ENCODE measurements at places on chromosomes 16 and 17. TPM values are rescaled to one million over a fixed set of nuclear protein-coding genes. Genes with fewer than 3 reads are reported as not detected.

Gene GAS7
- 6.9 TPM for total RNA-seq

Gene SPN
- not detected for total RNA-seq

DNA sequence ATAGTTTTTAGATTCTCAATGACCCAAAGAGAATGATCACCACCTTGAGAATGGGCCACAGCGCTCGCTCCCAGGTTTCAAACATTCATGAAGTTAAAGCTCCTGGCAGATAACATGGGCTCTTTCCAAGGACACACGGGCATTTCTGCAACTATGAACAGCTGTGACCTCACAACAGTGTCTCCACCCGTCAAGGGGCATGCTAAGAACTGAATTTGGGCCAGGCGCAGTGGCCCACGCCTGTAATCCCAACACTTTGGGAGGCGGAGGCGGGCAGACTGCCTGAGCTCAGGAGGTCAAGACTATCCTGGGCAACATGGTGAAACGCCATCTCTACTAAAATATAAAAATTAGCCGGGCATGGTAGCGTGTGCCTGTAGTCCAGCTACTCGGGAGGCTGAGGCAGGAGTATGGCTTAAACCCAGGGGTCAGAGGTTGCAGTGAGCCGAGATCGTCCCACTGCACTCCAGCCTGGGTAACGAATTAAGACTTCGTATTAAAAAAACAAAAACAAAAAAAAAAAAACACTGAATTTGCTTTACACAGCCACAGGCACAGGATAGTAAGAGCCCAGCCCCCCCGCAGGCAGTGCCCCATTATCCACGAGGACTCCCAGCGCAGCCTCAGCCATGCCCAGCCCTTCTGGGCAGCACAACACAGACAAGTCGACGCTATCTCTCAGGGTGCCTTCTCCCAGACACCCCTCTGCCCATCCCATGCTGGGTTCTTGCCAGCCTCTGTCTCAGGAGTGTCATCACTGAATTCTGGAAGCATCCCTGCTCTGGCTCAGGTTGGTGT, 7.2 kb downstream of the USP7 start:
- peak overlapping the region; percentile 57 for H3K27ac ChIP-seq
- DNase-seq: peak; percentile 38
- no peaks in the 10 kb centered on the region for H3K36me3 ChIP-seq
- no peaks in the 10 kb centered on the region for H3K27me3 ChIP-seq

DNA sequence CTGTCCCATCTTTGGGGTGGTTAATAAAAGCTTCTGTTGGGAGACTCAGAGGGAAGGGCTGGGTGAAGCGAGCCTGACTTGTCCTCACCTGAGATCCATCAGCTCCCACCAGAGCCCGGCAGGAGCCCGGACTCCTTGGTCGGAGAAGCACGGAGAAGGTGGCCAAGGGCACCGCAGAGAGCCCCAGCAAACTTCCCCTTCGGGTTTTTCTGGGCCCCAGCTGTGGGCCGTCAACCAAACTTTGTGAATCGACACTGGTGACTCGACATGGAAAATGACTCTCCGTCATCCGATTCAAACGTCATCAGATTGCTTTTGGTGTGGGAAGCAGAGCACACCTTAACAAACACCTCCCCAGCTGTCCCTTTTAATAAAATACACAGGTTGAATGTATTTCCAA, 21.4 kb downstream of the ENPP7 start:
- peak; percentile 68 for DNase-seq
- peaks cover 15% of the 10 kb centered on the region for H3K4me1 ChIP-seq
- peaks cover 2% of the 10 kb centered on the region for H3K36me3 ChIP-seq
- H3K27me3 ChIP-seq: peaks cover 22% of the 10 kb centered on the region
- no peak overlapping the region for H3K4me3 ChIP-seq
- no peak overlapping the region for H3K27ac ChIP-seq

Gene CDH11
- 936 TPM for total RNA-seq

Gene KRTAP16-1
- total RNA-seq: not detected

DNA sequence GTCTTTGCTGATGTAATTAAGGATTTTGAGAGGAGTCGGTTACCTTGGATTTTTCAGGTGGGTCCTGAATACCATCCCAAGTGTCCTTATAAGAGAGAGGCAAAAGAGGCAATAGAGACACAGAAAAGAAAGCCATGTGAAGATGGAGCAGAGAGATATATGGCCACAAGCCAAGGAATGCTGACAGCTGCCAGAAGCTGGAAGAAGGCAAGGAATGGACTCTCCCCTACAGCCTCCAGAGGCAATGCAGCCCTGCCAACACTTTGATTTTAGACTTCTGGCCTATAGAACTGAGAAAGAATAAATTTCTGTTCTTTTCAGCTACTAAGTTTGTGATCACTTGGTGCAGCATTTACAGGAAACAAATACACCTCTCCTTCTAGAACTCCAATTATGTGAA, 8.2 kb upstream of the RNFT1 start:
- H3K4me3 ChIP-seq: no peak overlapping the region
- no peak for DNase-seq
- H3K36me3 ChIP-seq: no peaks in the 10 kb centered on the region
- no peaks in the 10 kb centered on the region for H3K4me1 ChIP-seq

DNA sequence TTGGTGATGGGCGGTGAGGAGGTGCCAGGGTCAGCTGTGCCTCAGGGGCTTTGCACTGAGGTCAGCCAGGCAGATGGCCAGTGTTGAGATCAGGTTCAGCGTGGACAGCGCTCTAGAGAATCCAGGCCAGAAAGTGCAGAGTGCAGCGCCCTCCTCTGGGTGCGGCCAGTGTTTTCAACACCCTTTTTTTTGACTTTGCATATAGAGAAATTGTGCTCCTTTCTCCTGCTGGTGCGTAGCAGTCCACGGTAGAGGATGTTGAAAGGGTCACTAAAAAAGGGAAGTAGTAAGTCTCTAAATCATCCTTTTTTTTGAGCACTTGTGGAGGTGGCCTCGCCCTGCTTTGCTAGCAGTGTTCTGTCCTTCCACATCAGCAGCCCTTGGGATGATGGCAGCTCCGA, 53.9 kb downstream of the BANP start:
- DNase-seq: no peak
- H3K36me3 ChIP-seq: peaks cover 38% of the 10 kb centered on the region
- no peak overlapping the region for H3K27ac ChIP-seq
- H3K4me3 ChIP-seq: no peak overlapping the region
- peaks cover 3% of the 10 kb centered on the region for H3K4me1 ChIP-seq
- no peaks in the 10 kb centered on the region for H3K27me3 ChIP-seq

Gene TPSG1
- total RNA-seq: not detected

DNA sequence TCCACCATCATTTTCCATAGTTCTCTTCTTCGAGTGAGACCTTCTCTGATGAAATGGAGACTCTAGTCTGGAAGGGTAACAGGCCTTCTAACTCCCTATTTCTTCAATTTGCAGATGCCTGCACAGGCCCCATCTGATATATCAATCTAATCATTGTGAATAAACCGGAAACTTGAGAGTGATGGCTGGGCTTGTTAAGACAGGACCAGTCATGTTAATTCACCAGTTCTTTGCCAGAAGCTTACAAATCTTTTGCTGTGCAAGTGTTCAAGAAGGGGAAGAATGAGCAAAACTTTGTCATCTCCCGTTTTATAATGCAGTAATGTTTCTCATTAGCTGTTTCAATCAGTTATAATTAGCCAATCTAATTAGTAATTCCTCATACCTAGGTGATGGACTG, 1561.3 kb upstream of the GOT2 start:
- no peaks in the 10 kb centered on the region for H3K27me3 ChIP-seq
- no peaks in the 10 kb centered on the region for H3K4me1 ChIP-seq
- no peak for DNase-seq
- no peaks in the 10 kb centered on the region for H3K36me3 ChIP-seq
- no peak overlapping the region for H3K27ac ChIP-seq
- H3K4me3 ChIP-seq: no peak overlapping the region

DNA sequence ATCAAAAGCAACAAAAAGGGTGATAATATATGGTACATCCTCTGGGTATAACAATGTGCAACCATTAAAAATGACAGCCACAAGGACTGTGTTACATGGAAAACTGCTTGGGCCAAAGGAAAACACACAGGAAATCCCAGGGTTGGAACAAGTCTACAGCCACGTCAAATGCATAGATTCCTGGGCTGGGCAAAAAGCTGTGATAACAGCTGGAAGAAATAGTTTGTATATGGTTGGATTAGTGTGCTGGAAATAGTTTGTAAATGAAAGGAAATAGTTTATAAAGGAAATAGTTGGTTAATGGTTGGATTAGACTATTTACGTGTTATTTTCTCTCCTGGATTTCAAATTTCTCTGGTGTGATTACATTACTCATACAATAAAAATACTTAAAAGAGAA, 2.6 kb downstream of the HSD17B2 start:
- no peaks in the 10 kb centered on the region for H3K4me1 ChIP-seq
- H3K4me3 ChIP-seq: no peak overlapping the region
- no peaks in the 10 kb centered on the region for H3K36me3 ChIP-seq
- peaks cover 37% of the 10 kb centered on the region for H3K27me3 ChIP-seq

Gene PMP22
- 98.3 TPM for total RNA-seq

GRCh38 chr16:50537533-50538290, 10.5 kb upstream of the NKD1 start:
- peaks cover 37% of the 10 kb centered on the region for H3K27me3 ChIP-seq
- H3K4me1 ChIP-seq: no peaks in the 10 kb centered on the region
- no peak overlapping the region for H3K4me3 ChIP-seq
- H3K36me3 ChIP-seq: no peaks in the 10 kb centered on the region
- no peak for DNase-seq

Gene KCNJ18
- not detected for total RNA-seq

- H3K4me1 ChIP-seq: no peaks in the 10 kb centered on the region
- no peaks in the 10 kb centered on the region for H3K36me3 ChIP-seq
- no peak for DNase-seq
- H3K27ac ChIP-seq: no peak overlapping the region
- no peaks in the 10 kb centered on the region for H3K27me3 ChIP-seq
- no peak overlapping the region for H3K4me3 ChIP-seq
These were observed 43.9 kb downstream of the HS3ST4 start for GRCh38 chr16:25735645-25736044.

DNA sequence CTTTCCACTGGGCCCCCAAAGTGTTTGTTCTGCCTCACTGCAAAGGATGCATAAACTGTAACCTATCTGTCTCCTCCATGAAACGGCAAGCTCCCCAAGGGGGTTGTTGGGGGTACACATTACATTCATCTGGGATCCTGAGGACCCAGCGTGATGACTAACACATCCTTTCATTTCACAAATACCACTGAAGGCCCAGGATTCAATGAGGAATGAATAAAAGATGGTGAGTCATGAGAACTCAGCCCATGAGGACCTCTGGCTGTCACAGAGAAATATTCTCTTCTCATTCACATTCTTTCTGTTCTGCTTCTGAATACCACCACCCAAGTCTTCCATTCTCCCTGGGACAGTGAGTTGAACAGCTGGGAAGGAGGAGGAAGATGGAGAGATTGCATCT, 149.8 kb downstream of the RBFOX3 start:
- peak overlapping the region; percentile 65 for H3K27ac ChIP-seq
- H3K36me3 ChIP-seq: no peaks in the 10 kb centered on the region
- H3K4me1 ChIP-seq: peaks cover 14% of the 10 kb centered on the region
- DNase-seq: no peak
- H3K27me3 ChIP-seq: peaks cover 8% of the 10 kb centered on the region

DNA sequence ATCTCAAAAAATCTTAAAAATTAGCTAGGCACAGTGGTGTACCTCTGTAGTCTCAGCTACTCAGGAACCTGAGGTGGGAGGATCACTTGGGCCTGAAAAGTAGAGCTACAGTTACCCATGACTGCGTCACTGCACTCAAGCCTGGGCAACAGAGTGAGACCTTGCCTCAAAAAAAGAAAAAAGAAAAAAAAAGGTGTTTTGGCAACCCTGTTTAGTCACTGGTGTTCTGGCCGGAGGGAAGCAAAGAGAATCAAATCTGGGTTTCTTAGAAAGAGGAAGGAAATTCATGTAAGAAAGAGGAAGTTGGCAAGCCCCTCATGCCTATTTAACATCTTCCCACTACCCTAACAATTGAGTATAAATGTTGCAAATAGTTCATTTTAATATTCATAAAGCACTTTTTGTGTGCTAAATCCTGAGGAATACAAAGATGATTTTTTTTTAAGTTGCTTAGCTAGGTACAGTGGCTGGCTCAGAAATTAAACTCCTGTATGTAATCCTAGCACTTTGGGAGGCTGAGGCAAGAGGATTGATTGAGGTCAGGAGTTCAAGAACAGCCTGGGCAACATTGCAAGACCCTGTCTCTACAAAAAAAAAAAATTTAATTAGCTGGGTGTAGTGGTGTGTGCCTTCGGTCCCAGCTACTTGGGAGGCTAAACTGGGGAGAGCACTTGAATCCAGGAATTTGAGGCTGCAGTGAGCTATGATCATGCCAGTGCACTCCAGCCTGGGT, 6.5 kb upstream of the USP32 start:
- H3K27ac ChIP-seq: no peak overlapping the region
- H3K4me3 ChIP-seq: no peak overlapping the region
- H3K36me3 ChIP-seq: no peaks in the 10 kb centered on the region
- no peak for DNase-seq
- no peaks in the 10 kb centered on the region for H3K27me3 ChIP-seq

GRCh38 chr17:2850991-2851390, 54.8 kb downstream of the RAP1GAP2 start:
- H3K4me1 ChIP-seq: peaks cover 28% of the 10 kb centered on the region
- no peak overlapping the region for H3K4me3 ChIP-seq
- no peaks in the 10 kb centered on the region for H3K36me3 ChIP-seq
- DNase-seq: no peak

Gene SLC38A8
- not detected for total RNA-seq

Gene PLA2G10
- total RNA-seq: not detected

DNA sequence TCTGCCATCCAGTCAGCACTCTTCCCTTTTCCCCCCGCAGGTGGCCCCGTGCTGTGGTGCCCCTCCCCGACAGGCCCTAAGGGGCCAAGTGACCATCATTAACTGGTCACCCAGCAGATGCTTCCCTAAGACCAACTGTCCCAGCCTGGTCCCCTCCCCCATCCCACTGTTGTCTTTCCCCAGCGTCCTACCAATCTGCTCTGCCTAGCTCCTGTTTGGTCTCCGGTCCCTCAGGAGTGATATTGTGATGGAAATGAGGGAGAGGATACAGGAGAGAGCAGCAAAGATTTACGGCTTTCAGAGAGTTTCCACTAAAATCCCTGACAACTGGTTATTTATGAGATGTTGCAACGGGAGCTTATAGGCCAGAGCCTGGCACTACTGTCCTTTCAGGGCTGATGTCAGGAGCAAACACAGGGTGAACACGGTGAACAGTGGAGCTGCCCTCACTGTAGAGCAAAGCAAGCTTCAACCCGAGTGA, 1.4 kb upstream of the TTLL6 start:
- H3K4me3 ChIP-seq: no peak overlapping the region
- no peaks in the 10 kb centered on the region for H3K36me3 ChIP-seq
- no peak for DNase-seq
- H3K27ac ChIP-seq: no peak overlapping the region
- H3K4me1 ChIP-seq: peaks cover 11% of the 10 kb centered on the region
- H3K27me3 ChIP-seq: peaks cover 36% of the 10 kb centered on the region

Gene KRT222
- not detected for total RNA-seq

DNA sequence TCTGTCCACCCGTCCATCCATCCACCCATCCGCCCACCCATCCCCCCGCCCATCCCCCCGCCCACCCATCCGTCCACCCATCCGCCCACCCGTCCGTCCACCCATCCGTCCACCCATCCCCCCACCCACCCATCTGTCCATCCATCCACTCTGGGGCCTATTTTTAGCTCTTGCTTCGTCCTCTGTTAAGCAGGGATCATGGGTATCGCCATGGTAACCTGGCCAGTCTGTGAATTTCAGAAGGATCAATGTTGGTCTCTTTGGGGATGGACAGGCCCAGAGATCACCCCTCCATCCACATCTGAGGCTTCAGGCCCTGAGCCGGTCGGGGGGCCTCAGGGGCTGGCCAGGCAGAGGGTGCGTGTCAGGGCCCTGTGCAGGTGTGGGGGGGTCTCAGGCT, 15.2 kb upstream of the DPEP1 start:
- no peak overlapping the region for H3K27ac ChIP-seq
- H3K27me3 ChIP-seq: no peaks in the 10 kb centered on the region
- no peaks in the 10 kb centered on the region for H3K36me3 ChIP-seq
- peaks cover 15% of the 10 kb centered on the region for H3K4me1 ChIP-seq
